Activated CD8-positive, alpha-beta memory T cell treated with anti-CD3 and anti-CD28 coated beads for 48 hours (primary cell): ENCODE measurements at places on chromosomes 13 and 19.
A peak's percentile ranks its signal among the peaks of the same experiment; 100 is the strongest.

- no peak for DNase-seq
Observed at GRCh38 chr19:12979974-12980373, 10.6 kb downstream of the DAND5 start.

DNA sequence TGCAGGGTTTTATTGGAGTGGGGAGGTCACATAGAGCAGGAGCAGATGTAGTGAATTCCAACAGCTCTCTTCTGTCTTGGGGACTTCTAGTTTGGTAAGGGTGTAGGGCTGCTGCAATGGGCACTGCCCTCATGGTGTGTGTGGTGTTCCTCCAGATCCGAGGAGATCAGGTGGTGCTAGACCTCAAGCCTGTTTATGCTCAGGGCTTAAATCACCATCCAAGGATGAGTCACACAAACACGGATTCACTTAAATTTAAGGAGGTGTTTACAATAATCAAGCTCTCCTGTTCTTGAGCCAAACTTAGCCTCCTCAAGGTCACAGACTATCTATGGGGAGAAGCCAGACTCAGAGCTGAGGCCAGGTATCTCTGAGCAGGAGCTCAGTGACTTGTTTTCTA, 23.0 kb downstream of the HS6ST3 start:
- no peak for DNase-seq

- DNase-seq: peak; percentile 32
Observed at GRCh38 chr13:46551410-46552302, 1.3 kb upstream of the LRCH1 start.

DNA sequence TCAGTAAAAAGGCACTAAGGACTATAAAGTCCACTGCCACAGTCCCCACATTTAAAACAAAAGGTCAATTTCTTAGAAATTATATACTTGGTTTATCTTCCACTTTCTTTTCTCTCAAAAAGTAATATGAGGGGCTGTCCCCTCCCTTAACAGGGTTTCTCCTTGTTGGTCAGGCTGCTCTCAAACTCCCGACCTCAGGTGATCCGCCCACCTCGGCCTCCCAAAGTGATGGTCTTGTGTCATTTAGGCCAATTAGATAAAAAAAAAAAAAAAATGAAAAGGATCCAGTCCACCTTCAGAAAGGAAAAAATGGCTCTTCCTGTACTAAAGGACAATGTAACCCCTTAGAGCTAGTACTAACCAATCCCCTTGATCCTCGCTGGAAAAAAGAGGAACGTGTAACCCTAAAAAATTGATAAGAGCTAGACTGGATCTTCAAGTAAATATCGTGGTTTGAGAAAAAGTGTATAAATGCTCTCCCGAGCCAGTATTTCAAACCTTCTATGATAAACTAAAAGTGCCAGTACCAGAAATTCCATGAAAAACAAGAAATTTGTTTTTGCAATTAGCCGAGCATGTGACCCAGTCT, 9.0 kb upstream of the CD70 start:
- no peak for DNase-seq

DNA sequence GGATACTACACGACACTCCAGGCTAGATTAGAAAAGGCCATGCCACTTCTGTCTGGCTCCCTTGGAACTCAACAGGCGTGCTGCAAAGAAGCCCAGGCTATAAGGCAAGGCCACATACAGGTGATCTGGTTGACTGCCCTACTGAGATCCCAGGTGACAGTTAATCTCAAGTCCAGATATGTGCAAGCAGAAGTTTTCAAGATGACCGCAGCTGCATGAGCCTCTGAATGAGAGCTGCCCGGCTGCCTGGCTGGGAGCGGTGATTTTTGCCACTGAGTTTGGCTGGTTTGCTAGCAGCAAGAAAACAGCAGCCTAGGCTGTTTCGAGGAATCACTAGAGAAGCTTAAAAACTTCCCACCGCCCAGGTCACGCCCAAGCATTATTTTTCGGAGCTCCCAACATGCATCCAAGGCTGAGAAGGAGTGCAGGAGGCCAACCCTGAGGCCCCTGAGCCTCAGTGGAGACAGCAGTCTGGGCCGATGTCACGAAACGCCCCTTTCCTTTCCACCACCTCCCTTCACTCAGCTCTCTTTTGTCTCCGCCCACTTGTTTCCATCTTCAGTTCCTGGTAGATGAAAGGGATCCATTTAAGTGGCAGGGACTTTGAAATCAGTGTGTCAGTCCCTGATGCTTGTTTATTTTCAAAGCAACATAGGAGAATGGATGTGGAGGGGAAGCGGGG, 14.0 kb upstream of the URI1 start:
- DNase-seq: no peak

- DNase-seq: no peak
Observed at GRCh38 chr13:22061806-22062391, 391.0 kb downstream of the FGF9 start.

GRCh38 chr13:109384491-109385241, 401.7 kb downstream of the IRS2 start:
- DNase-seq: no peak

- DNase-seq: no peak
Observed at GRCh38 chr19:40464059-40465024, 1.2 kb downstream of the BLVRB start.

GRCh38 chr19:20385061-20385460, 180.5 kb downstream of the ZNF737 start:
- DNase-seq: no peak

GRCh38 chr19:17765069-17765618, 13.9 kb downstream of the FCHO1 start:
- no peak for DNase-seq
